Right renal pelvis (tissue), 4 donors: ENCODE measurements at places on chromosomes 2 and 18.

DNA sequence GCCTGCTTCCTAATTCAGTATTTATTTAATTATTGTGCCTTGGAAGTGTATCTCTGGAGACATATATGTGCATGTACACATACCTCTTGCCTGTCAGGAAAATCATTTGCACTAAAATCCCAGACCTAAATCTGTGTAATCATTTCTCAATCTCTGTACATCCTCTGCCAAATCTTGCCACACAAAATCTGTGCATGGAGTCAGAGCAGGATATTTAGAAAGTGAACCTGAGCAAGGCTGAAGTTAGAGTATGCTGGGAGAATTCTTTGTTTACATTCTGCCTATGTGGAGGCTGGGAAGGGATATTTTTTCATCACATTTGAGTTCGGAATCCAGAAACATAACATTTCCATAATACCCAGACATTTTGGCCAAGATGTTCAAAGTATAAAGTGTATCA is 9.3 kb downstream of the XRCC5 start:
- DNase-seq, result no peak

GRCh38 chr2:24832931-24833701 is 39.9 kb downstream of the CENPO start:
- DNase-seq, result no peak

- no peak for DNase-seq
Observed at GRCh38 chr18:63451799-63452660, 24.7 kb upstream of the SERPINB5 start.

DNA sequence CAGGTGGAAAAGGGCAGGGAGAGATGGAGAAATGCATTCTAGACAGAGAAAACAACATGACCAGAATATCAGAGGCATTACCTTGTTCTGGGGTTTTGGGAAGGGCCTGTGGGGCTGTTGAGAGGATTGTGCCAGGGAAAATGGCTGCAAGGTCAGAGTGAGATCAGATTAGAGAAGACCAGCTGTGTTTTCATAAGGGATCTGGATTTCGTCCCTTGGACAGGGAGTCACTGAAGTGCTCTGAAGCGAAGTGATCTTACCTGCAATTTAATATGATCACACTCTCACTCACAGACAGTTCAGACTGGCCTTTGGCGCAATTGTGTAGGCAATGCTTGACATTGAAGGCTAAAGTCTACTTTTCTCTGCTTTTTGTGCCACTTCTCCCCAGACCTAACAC is 20.3 kb upstream of the REG3G start:
- no peak for DNase-seq

DNA sequence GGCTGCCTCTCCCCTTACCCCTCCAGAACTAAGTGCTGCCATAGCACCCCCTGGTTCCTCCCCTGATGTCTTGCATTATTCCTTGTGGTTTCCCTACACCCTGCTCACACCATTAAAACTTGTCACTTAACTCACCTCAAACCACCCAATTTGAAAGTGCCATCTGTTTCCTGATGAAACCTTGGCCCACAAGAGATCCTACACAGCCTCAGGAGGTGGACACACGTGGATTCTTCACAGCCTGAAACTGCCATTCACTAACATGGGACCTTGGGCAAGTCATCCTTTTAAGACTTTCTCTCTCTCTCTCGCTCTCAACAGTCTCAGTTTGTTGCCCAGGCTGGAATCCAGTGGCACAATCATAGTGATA is 27.5 kb upstream of the FAM124B start:
- DNase-seq, result no peak

- DNase-seq, result no peak
Observed at GRCh38 chr2:69097891-69098655, 85.1 kb downstream of the ANTXR1 start.

DNA sequence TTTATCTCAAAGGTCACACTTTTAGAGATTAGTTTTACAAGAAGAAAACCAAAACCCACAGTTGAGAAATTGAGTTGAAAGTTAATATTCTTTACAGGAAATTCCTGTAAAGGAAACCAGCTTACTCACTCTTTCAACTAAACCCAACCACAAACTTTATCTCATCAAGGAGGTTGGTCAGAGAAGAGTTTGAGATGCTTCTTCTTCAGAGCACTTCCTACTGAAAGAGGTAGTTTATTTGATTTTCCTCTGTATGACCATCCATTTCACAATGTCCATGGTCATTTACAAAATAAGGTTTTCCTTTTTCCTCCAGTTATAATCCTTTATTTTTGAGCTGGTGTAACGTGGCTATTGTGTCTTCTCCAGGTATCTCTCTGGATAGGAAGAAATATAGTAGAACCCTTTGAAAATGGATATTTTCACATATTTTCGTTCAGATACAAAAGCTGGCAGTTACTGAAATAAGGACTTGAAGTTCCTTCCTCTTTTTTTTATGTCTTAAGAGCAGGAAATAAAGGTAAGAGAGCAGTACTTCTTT is 4.5 kb upstream of the IL18RAP start:
- no peak for DNase-seq

DNA sequence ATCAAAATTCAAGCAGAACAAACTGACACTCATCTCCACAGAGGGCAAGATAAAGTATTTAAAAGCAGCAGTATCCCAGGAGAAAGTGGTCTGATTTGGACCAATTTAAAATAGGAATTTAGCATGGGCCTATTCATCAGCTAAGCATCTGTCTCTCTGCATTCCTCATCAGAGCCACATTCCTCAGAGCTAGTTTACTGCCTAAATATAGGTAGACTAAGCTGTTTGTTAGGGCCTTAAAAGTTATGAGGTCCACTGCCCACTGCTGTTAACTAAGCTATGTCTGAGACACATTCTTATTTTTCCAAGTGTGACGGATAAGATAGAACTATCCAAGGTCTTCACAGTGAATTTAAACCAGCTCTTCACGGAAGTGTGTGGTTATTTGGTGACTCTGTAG is 17.6 kb downstream of the NEB start:
- DNase-seq, result no peak

DNA sequence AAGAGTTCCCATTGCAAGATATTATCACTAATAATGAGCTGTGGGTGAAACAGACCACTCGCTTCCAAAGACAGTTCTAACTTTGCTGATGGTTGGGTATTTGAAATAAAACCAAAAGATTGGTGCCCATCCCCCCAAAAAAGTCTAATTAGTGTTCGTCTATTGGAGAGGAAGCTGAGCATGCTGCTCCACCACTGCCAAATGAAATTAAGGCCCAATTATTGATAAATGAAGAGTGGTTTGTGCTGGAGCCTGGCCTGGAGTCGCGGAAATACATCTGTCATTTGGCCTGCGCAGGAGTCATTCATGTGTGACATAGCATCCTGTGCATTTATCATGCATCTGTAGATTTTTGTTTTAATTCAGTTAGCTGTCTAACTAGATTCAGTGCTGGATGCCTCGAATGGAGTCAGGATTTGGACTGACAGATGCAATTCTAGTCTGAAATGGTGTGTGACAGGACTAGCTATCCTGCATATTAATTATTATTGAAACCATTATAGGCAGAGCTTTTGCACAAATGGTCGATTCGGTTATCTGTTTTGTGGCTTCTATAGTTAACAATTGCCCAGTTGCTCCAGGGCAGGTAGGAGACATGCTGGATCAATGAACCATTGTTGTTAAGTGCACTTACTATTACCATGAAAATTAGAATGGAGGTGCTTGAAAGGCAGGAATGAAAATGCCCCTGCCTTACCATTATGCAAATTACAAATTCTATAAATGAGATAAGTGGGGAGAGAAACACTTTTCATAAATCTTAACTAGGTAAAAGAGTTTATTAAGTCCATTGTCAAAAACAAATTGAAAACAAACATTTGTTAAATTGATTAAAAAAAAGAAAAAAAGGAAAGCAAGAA is 450.4 kb upstream of the TCF4 start:
- no peak for DNase-seq

DNA sequence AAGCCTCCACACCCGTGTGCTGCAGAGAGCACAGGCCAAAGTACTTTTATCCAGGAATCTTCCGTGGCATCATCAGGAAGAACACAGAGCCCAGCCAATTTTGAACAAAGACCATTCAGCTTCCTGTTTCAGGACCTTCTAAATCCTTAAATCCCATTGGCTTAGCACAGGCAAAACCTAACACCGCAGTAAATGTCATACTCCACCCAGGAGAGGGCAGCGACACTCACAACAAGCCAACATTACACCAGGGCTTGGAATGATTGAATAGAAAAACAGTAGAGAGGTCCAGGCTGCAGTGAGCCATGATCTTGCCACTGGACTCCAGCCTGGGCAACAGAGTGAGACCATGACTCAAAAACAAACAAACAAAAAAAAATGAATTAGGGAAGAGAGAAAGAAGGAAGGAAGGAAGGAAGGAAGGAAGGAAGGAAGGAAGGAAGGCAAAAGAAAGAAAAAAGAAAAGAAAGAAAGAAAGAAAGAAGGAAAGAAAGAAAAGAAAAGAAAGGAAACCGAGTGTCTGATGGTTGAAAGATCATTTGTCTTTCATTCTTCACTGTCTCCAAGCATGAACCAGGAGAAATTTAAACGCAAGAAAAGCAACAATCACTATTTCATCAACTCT is 144.6 kb upstream of the SATB2 start:
- no peak for DNase-seq

DNA sequence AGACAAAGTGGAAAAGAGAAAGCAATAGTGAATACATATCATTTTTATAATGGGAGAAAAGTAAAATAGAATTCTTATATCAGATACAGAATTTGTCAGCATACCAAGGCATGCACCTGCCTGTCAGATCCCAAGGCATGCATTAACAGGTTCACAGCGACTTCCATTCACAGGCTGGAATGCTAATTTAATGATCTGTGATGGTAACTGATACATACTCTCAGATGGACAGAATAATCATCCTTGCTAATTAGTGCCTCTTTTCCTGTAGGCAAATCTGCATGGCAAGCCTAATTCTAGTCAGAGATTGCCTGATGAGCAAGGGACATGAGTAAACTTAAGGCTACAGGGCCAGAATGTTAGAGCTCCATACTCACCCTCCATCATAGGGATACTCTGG is 76.1 kb downstream of the PRKRA start:
- no peak for DNase-seq

GRCh38 chr2:94774851-94775250 is 96.4 kb upstream of the TEKT4 start:
- no peak for DNase-seq

DNA sequence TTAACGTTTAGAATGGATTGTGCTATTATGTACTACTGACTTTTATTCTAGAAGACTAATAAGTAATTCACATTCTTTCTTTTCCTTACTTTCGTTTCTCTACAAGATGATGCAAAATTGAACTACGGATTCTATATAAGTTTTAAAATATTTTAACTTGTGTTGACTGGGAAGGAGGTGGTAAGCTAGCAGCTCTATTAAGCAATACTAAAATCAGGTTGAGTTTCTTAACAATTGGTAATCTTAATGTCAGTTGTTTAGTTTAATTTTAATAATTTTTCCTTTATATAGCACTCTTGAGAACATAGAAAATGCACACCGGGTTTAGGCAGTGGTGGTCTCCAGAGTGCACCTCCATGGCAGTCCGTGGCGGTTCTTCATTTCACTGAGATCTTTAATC is 215.2 kb downstream of the MCFD2 start:
- no peak for DNase-seq

DNA sequence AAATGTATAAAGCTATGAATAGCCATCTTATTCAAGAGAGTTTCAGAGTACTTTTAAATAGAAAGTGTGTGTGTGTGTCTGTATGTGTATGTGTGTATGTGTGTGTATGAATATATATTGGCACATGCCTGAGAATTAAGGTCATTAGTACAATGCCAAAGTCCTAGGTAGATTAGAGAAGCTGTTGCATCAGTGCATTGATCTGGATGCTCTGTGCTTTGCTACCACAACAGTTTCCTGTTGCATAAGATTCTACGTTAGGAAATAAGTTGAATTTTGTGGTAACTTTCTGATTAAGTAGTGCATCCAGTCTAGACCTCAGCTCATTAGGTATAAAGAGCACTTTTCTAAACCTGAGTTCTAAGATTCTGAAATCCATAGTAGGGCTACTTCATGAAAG is 1102.8 kb upstream of the KLHL29 start:
- DNase-seq, result no peak

GRCh38 chr2:24828238-24828996 is 35.2 kb downstream of the CENPO start:
- DNase-seq, result no peak

GRCh38 chr2:74290466-74291217 is 52.6 kb downstream of the SLC4A5 start:
- DNase-seq, result no peak

DNA sequence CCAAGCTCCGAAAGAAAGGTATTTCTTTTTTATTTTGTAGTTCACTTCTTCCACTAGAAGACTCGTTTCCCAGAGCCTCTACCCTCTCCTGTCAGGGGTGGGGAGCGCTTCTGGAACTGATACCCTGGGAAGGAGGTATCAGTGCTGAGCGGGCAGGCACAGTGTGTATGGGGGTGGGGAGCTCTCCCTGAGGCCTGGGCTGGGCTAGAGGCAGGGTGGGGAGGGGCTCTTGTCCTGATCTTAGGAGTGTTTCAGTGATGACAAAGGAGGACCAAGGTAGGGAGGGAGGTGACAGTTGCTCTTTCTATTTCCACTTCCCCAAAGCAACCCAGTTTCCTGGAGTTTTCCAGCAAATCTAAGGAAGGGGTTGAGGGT is 65.4 kb downstream of the ARHGAP25 start:
- no peak for DNase-seq

- DNase-seq, result no peak
Observed at GRCh38 chr2:222535477-222535876, 111.1 kb downstream of the SGPP2 start.

GRCh38 chr2:74101574-74102300 is 46.0 kb downstream of the BOLA3 start:
- no peak for DNase-seq

DNA sequence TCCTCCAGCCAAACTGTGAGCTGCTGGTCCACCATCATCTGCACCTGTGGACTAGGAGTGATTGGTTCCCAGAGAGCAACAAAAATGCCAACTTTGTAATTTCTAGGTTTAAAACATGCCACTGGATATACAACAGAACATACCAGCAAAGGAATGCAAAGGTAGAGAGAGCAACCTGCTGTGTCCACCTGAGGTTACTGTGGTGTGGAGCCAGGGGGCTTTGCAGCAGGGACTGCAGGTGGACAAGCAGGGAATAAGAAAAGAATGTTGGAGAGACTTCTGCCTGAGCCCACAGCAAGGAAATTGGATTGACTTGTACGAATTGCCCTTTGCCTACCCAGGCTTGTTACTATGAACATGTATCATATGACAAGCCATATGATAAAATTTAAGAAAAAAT is 345.2 kb upstream of the SPHKAP start:
- no peak for DNase-seq
